ENCODE measurements at places on chromosomes 2 and 18.

DNA sequence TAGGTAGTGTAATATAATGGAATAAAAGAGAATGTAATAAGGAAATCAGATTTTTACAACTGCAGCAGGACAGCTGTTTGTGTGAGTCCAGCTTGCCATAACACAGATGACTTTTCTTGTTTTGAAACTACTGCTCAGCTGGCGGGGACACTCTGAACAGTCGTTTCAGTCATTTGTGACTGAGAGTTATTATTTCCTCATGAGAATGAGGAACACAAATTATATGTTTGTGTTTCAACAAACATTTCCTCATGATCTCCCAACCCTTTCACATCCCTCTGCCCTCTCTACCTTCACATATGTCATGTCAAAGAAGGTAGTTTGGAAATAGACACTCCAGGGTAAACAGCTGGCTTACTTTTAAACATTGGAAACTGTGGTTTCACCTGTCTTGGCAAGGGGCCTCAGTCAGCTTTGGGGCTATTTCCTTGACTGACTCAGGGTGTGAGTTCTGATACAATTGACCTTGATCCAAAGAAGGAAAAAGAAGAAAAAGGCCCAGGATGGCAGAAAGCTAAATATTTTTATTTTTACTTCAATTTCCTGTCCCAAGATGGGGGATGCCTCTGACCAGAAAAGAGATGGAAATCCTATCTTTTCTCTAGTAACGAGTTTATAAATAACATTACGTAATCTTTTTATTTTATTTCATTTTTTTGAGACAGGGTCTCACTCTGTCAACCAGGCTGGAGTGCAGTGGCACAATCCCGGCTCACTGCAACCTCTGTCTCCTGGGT lies 593 bp downstream of the SP140L start:
- DNase-seq: no peak

- DNase-seq: no peak
Measured at GRCh38 chr2:105454801-105455485, 56.1 kb upstream of the FHL2 start.

DNA sequence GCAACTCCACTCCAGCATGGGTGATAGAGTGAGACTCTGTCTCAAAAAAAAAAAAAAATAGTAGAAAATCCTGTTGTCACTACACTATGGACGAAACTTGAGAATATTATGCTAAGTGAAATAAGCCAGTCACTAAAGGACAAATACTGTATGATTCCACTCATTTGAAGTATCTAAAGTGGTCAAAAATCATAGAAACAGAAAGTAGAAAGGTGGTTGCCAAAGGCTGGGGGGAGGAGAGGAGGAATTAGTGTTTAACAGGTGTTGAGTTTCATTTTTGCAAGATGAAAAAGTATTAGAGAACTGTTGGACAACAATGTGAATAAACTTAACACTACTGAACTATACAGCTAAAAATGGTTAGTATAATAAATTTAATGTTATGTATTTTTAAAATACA lies 18.8 kb upstream of the RMP24 start:
- DNase-seq: no peak

- DNase-seq: no peak
Measured at GRCh38 chr2:240646900-240647502, 21.7 kb downstream of the GPR35 start.

GRCh38 chr18:72283148-72283925 lies 260.8 kb downstream of the CBLN2 start:
- DNase-seq: no peak

DNA sequence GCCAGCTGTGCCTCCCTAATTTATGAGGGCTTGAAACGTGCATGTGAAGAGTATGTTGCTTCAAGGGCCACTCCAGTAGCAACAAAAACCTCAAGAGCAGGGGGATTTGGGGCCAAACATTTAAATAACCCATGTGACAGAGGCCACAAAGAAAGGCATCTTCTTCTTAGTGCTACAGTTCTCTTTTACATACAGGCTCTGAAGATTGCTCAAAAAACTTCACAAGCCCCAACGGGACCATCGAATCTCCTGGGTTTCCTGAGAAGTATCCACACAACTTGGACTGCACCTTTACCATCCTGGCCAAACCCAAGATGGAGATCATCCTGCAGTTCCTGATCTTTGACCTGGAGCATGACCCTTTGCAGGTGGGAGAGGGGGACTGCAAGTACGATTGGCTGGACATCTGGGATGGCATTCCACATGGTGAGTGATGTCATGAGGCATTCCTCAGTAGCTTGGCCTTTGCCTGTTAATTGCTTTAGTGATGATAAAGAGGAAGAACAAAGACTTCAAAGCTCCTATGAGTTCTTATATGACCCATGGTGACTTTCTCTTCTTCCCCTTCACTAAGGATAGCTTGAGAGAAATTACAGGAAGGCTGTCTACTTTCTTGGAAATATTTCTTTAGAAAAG lies 40.1 kb downstream of the NRP2 start:
- DNase-seq: no peak

DNA sequence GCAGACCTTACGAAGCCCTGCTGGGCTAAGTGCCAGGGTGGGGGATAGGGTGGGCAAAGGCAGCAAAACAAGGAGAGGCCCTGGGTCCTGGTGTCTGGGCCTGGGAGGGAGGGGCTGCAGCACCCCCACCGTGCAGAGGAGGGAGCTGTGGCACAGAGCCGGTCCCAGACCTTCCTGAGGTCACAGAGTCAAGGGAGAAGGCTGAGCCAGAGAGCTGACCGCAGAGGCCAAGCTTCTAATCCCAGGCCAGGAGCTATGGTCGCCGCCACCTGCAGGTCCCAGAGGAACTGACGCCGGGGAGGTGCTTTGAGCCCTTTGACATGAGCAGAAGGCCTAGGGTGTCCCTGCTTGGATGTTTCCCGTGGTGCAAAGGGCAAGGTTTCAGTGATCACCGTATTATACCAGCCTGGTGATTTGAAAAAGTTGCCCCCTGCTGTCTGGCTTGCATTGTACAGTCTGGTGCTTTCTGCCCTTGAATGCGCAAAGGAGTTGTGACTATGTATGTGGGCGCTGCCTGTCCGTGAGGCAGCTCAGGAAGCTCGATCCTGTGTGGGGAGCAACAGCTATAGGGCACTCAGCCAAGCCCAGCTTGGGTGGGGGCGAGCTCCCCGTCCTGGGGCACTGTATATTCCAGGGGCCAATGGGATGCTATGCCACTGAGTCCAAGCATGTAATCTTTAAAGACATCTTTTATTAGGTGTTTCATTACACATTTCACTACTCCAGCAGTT lies 44.3 kb downstream of the EDAR start:
- DNase-seq: no peak

GRCh38 chr2:34317797-34318196 lies 718.7 kb upstream of the FAM98A start:
- DNase-seq: no peak

DNA sequence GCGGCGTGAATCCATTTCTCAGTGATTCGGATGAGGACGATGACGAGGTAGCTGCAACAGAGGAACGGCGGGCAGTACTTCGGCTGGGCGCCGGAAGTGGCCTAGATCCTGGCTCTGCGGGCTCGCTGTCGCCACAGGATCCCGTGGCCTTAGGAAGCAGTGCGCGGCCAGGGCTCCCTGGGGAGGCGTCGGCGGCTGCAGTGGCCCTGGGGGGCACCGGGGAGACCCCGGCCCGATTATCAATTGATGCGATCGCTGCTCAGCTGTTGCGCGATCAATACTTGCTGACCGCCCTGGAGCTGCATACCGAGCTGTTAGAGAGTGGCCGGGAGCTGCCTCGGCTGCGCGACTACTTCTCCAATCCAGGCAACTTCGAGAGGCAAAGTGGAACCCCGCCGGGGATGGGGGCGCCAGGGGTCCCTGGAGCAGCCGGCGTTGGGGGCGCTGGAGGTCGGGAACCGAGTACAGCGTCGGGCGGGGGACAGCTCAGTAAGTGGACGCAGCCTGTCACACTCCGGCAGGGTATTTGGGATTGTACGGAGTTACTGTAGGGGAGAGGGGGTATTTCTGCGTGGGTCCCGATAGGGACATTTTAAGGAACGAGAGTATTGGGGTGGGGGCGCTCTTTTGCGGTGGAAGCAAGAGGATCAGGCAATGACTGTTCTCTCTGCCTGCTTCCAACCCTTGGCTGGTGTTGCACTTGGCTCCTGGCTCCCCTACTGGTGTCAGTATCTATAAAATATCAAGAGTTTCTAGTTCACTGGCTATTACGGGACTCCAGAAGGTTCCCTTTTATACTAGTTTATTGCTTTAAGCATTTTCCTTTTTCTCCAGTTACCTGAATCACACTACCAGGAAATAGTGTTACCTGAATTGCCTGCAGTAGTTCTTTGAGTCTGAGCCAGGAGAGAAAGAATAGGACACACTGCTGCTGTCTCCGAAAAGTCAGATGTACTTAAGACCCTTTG lies 772 bp downstream of the RELCH start:
- DNase-seq: peak; percentile 50

GRCh38 chr2:239382384-239382880 lies 18.4 kb downstream of the HDAC4 start:
- DNase-seq: no peak

- DNase-seq: no peak
Measured at GRCh38 chr2:42072349-42073118, 24.7 kb downstream of the PKDCC start.

GRCh38 chr2:191115391-191115790 lies 35.4 kb downstream of the STAT4 start:
- DNase-seq: no peak

- DNase-seq: no peak
Measured at GRCh38 chr2:72538486-72538885, 287.3 kb downstream of the EXOC6B start.

DNA sequence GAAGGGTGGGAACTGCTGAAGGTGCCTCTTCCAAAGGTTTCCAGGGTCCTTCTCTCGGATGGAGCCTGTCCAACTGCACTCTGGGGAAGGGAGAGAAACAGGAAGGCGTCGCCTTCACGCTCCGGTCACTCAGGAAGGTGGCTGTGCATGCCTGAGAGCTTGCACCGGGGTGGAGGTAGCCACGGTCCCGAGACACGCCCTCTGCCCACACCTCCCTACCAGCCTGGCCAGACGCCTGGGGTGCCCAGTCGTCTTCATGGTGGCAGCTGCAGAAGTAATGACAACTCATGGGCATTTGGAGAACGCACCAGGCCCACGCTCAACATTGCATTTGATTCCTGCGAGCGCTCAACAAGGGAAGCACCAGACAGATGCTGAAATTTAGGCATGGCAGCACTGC lies 59.9 kb downstream of the ADNP2 start:
- no peak for DNase-seq

DNA sequence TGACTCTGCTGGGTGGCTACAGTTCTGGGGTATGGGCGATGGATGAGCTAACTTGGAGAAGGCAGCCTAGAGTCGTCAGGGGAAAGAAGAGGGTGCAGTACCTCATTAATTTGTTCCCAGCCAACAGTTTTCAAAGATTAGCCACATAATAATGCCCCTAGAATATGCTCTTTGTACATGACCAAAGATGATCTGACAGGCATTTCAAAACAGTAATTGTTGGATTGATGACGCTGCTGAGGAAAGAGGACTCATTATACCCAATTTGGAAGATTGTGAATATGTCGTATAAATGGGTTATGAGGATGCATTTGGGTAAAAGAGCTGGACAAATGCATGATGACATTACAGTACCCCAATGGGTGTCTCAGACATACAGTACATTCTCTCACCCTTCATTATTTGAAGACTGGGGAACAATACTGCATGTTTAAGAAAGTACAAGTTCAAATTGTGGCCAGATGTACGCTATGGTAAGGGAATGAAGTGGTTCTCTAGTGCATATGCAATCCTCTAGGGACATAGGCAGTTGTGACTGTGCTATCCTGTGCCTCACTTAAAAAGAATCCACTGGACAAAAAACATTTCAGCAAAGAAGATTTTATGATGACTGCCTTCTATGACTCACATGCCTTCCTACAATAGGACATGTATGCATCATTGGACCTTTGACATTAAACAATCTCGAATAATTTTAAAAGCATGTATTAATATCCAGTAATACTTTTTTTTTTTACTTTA lies 233.2 kb downstream of the CNTNAP5 start:
- DNase-seq: no peak

DNA sequence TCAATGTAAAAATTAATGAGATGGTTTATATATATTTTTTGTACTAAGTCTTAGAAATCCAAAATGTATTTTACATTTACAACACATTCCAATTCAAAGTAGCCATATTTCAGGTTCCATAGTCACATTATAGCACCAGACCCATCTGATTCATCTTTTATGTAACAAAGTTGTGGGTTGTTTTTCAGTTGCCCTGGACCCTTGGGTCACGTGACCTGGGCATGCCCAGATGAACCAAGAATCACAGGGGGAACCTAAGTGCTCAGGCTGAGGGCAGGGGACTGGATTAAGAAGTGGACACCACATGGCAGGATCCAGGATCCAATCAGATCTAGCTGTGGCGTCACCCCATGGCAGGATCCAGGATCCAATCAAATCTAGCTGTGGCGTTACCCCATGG lies 44.9 kb upstream of the NDUFV2 start:
- no peak for DNase-seq

DNA sequence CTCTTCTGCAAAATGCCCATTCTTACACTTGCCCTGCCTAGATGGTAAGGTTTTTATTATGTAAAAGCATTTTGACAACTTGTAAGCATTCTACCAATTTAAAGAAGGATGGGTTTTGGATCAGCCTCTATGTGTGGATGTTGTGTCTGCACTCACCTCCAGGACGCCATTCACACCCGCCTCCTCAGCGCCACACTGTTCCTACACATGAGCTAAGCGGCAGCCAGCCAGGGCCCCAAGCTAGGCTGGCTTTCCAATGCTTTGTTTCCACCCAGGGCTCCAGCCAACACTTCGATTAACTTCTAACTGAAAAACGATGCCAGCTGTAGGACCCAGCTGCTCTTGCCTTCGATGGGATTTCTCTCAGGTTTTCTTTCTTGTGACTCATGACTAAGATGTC lies 73.3 kb upstream of the FZD7 start:
- no peak for DNase-seq

DNA sequence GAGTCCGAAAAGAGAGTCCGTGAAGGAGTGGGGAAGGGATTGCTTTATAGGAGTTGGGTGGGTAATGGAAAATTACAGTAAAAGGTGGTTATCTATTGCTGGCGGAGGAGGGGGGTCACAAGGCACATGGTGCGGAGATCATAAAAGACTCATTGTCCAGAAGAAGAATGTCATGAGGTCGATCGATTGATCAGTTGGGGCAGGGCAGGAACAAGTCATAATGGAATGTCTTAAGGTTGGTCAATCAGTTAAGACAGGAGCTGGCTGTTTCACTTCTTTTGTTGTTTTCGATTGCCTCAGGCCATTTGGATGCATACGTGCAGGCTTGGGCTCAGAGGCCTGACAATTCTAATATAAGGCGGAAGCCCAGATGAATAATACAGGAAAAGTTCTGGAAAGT lies 473.0 kb upstream of the TNP1 start:
- no peak for DNase-seq

- DNase-seq: no peak
Measured at GRCh38 chr18:48481092-48481491, 57.7 kb upstream of the CTIF start.

- no peak for DNase-seq
Measured at GRCh38 chr18:46301081-46301480, 196.9 kb downstream of the HAUS1 start.

- no peak for DNase-seq
Measured at GRCh38 chr2:224276251-224276650, 125.7 kb downstream of the FAM124B start.

- no peak for DNase-seq
Measured at GRCh38 chr18:6242004-6242403, 172.7 kb downstream of the L3MBTL4 start.

Data from KG1 (cell line).